Astrocyte of the cerebellum (primary cell): ENCODE measurements at places on chromosomes 5 and 9.

DNA sequence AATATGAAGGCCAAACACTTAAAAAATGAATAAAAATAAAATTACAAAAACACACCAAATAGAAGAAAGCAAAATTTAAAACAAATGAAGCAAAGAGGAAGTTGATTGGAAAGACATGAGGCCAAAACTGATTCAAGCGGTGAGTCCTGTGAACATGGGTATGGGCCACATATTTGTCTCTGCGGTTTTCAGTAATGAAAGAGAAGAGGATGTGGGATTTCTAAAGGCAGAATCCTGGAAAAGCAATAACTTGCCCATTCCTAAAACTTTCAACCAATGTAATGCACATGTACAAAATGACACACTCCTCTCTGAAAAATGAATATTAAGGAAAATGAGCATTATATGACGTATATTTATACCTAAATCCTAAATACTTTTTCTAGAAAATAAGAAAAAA lies 263.7 kb downstream of the SEMA5A start:
- DNase-seq, result no peak

DNA sequence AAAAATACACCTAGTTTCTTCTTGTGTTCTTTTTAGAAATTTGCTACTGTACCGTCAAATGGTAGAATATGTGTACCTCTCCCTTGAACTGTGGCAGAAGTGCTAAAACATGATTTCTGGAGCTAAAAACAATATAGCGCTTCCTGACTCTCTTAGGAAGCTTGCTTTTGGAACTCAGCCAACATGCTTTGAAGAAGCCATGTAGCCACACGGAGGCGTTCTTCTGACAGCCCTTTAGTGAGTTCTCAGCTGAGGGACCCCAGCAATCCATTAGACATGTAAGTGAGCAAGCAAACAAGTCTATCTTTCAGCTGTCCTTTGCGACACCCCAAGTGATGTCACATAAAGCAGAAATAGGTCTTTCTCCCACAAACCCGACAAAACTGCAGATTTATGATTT lies 917.0 kb downstream of the CDH9 start:
- no peak for DNase-seq

DNA sequence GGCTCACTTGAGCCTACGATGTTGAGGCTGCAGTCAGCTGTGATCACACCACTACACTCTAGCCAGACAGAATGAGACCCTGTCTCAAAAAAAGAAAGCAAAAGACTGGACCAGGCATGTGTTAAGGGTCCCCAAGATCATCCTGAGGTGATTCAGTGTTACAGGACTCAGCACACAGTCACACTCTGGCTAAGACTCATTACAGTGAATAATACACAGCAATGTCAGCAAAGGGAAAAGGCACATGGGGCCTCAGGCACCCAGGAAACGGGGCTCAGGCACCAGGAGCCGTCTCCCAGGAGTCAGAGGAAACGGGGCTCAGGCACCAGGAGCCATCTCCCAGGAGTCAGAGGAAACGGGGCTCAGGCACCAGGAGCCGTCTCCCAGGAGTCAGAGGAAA lies 39.2 kb upstream of the NRARP start:
- DNase-seq, result no peak

DNA sequence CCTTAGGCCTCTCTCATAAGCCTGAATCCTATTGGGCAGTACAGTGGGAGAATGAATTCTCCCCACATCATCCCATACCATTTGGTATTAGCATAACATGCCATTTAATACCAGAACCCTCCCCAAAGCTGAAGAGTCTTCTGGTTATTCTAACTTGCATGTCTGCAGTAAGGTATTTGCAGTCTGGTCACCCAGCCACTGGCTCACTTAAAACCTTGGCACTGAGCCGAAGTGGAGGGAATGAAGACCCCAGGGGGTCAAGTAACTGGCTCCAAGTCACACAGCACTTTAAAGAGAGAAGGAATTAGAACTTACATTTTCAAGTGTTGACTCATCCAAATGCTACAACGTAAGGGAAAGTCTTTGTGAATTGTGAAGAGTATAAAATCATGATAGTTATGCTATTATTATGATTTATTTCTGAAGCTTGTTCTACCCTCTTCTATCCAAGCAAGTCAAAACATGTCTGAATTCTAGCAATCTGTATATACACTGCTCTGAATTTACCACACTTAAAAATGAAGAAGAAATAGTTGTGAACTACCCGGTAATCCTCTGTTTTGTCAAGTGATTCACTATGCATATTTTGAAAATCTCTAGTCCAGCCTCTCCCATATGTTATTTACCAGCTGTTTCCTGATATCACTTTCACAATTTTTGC lies 28.5 kb downstream of the GLRA1 start:
- DNase-seq, result peak; percentile 95

GRCh38 chr9:94817291-94818177 lies 91.0 kb downstream of the AOPEP start:
- DNase-seq, result no peak

- no peak for DNase-seq
Observed at GRCh38 chr9:12640866-12641636, 52.1 kb upstream of the TYRP1 start.

DNA sequence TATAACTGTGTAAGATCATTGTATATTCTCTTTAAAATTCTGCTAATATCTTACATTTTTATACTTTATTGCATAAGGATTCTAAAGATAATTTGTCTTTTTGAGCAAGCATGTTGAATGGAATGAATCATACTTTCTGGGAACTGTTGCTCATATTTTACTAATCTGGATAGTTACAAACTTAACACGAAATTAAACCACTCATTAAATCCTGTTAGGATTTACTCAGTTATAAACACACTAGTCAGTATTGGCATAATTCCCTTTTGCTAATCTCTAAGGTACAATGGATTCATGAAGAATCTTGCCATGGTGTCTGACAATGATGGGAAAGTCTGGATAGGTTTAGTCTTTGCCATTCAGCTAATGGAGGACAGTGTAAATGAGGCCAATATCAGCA lies 338.1 kb upstream of the SMC2 start:
- DNase-seq, result no peak
